ENCODE measurements at places on chromosomes 5 and 9.

GRCh38 chr9:97276310-97276852 lies 31.1 kb upstream of the CCDC180 start:
- DNase-seq, result no peak

GRCh38 chr5:67957374-67957773 lies 258.2 kb upstream of the PIK3R1 start:
- DNase-seq, result no peak

- DNase-seq, result no peak
Measured at GRCh38 chr9:93875330-93875729, 79.8 kb downstream of the BARX1 start.

GRCh38 chr5:72166070-72166979 lies 59.0 kb downstream of the MAP1B start:
- no peak for DNase-seq

DNA sequence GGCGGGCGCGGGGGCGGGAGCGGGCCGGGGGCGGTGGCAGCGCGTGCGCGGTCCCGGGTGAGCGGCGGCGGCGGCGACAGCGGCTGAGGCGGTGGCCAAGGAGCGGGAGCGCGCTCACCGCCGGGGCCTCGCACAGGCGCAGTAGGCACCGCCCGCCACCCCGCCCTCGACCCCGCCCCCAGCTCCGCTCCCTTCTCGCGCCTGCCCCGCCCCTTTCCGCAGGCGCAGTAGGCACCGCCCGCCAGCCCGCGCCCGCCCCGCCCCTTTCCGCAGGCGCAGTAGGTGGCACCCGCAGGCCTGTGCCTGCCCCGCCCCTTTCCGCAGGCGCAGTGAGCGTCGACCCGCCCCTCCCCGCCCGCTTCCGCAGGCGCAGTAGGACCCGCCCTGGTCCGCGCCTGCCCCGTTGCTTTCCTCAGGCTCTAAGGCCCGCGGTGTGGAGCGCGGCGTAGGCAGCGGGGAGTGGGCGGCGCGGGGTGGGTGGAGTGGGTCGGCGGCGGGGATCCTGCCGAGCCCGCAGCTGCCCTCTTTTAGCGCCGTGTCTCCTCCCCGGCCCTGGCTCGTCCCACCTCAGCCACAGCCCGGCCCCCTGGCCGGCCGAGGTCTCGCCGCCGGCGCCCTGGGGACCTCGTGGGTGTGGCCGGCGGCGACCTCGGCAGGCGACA lies at the start of gene CAMSAP1:
CAMSAP1 (minus strand) TSS at position 116 of the 662 bp plus-strand sequence. CDS start 387 bp downstream, outside the sequence.
- peak; percentile 86 for DNase-seq

DNA sequence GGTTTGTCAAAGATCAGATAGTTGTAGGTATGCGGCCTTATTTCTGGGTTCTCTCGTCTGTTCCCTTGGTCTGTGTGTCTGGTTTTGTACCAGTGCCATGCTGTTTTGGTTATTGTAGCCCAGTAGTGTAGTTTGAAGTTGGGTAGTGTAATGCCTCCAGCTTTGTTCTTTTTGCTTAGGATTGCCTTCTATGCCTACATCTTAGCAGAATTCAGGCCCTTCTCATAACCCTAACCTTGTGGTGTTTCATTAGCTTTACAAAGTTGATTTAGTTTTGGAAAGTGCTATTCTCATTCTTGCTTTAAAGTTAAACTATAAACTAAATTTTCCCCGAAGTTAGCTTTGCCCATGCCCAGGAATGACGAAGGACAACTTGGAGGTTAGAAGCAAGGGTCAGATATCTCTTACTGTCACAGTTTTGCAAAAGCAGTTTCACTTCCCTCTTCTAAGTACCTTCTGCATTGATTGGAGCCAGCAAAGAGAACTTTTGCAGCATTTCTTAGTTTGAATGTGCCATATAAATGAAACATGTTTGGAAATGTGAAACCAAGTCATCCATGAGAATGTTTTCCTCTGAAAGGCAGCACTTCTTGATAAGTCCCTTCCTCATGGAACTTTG lies 274.3 kb upstream of the DMRT1 start:
- DNase-seq, result no peak

DNA sequence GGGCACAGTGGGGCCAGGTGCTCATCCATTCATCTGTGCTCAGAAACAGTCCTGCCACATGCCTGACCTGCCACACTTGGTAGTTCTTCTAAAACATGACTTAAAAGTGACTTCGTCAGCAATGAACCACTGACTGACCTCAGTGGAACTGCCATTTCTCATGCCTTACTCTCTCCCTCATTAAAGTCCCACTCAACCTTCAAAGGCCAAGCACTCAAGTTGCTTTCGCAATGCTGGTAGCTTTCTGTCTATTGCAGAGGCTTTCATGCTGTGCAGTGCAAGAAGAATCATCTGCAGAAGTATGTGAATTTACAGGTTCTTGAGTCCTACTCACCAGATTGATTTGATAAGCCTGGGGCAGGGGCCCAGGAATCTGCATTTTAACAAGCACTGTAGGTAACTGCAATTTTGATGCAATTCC lies 23.9 kb downstream of the B4GALT1 start:
- no peak for DNase-seq

- no peak for DNase-seq
Measured at GRCh38 chr5:1538276-1538675, 14.5 kb upstream of the LPCAT1 start.

DNA sequence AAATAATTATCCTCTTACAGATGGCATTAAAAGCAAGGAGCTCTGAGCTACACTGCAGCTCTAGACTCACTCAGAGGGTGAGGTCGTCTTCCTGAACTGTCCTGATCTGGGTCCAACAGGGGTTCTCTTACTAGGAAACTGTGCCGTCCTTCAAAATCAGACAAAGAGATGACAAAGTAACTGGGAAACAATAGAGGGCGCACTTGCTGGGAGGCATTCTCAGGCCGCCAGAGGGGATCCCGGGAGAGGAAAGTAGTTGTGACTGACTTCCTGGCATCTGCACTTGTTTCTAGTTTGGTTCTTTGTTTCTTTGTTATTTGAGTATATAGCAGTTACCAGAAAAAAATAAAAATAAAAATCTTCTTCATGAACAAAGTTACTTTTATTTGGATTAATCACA lies 142.9 kb upstream of the MSX2 start:
- DNase-seq, result no peak

DNA sequence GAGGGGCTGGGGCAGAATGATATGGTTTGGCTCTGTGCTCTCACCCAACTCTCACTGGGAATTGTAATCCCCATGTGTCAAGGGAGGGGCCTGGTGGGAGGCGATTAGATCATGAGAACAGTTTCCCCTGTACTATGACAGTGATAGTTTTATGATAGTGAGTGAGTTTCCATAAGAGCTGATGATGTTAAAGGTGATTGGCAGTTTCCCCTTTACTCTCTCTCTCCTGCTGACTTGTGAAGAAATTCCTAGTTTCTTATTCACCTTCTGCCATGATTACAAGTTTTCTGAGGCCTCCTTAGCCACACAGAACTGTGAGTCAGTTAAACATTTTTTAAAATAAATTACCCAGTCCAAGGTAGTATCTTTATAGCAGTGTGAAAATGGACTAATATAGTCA lies 120.4 kb upstream of the CDH9 start:
- DNase-seq, result no peak

- DNase-seq, result no peak
Measured at GRCh38 chr5:145856285-145856818, 16.5 kb downstream of the GRXCR2 start.

DNA sequence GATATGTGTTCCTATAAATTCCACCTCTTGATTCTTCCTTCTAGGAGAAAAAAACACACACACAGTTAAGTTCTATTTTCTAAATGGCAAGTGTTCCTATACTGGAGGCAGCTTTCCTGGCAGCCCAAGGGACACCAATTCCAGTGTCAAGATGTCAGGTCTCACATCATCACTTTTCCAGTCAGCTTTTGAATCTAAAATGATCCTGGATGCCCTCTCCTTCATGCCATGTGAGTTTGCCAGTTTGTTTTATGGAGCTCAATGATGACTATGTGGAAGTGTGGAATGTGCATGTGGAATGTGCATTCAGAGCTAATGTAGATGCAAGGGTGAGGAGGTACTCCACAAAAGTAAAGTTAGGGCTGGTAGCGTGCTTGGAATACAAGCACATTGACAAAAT lies 269.3 kb upstream of the NMUR2 start:
- no peak for DNase-seq

DNA sequence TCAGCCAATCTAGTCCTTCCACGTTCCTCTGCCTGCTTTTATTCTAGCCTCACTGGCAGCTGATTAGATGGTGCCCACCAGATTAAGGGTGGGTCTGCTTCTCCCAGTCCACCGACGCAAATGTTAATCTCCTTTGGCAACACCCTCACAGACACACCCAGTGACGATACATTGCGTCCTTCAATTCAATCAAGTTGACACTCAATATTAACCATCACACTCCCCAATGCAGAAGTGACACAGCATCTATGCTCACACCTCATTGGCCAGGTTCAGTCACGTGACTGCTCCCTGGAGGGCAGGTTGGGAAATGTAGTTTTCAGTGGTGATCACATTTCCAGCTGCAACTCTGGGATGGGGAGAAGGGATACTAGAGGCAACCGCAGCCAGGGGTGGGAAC lies 13.0 kb downstream of the SUSD3 start:
- no peak for DNase-seq

DNA sequence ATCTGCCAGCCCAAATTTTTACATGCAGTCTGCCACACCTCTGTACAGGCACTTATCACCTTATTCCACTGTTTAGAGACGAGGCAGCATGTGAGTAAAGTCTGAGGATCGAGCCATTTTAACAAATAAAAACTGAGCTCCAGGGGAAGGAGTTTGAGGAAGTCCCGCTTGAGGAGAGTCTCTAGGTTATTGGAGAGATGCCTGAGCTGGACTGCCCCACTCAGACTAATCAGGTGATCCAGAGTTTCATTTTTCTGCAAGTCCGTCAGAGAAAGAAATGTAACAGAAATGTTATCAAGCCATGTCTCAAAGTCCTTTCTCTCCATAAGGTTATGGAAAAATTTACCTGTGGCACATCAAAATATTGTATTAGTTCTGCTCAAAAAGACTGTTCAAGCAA lies 5.3 kb downstream of the FBXW2 start:
- no peak for DNase-seq

GRCh38 chr9:68552700-68553476 lies 12.2 kb upstream of the TMEM252 start:
- no peak for DNase-seq

DNA sequence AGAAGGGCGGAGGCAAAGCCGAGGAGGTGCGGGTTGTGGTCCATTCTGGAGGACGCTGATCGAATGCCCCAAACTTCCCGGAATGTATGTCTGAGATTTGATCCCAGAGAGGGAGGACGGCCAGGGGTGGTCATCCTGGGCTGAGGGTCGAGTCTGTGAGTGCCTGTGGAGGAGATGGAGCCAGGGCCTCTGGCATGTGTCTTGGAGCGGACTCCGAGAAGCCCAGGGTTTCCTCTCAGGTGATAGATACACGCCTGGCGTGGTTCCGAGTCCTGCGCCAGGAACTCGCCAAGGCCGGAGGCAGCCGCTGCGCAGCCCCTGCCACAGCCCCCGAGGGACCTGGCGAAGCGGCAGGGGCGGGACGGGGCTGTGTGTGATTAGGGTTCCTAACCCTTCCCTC lies 363 bp downstream of the ZNF454 start:
- DNase-seq, result no peak

DNA sequence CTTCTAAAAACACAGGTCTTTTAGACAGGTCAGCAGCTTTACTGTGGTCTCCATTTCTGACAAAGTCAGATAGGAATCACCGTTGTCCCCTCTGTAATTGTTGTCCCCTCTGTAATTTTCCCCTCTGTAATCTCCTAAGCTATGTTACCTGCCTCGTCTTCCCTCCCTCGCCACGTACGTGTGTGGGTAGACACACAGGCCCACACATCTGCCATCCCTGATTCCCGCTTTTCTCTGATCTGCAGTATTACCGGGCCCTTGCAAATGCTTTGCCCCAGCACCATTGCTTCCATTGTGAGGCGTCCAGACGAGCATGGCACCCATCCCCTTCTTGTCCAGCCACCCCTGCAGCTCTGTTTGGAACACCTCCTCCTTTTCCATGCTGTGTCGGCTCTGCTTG lies 45.0 kb upstream of the POMT1 start:
- no peak for DNase-seq

DNA sequence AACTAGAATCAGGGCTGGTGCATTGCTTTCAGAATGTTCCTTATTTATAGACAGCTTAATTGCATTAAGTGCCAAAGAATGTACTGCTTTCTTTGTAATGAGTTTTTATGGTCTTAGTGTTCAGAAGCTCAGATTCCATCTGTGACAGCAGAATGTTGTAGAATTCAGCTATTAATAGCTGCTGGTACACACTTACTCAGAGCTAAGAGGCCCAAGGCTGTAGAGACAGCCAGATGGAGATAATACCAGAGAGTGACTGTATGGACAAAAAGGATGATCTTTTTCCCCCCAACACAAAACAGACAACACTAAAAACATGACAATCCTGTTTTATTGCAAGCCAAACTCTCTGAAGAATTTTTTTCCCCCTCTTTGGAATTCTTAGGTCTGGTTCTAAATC lies 50.2 kb downstream of the PPP2R2B start:
- DNase-seq, result no peak

GRCh38 chr5:74850789-74851425 lies 15.3 kb downstream of the FAM169A start:
- DNase-seq, result no peak

- DNase-seq, result no peak
Measured at GRCh38 chr9:111752455-111752854, 42.3 kb downstream of the SHOC1 start.

DNA sequence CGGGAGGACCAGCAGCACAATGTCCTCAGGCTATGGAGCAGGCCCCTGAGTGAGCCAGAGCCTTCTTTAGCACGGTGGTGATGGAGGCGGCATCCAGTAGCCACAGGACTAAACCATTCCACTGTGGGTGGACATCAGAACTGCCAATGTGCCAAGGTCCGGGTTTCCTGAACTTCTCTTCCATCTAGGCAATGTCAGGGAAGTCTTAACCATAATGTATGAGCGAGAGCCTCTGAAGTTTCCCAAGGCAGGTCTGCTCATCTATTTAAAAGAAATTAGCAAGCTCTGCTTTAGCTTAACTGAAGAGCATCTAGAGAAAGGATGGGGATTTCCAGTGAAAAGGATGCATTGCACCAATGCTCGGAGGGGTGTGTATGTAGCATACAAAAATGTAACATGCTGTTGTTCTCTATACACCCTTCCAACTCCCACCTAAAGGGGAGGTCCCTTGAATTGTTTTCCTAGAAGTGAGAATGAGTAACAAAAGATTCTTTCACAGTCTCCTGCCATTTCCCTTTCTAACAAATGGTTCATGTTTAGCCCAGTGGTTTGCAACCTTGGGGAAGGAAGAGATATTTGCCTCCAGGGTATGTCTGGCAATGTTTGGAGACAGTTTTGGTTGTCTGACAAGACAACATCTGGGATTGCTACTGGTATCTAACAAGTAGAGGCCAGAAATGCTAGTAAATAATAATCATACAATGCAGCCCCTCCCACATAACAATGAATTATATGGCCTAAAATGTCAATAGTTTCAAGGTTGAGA lies 6.1 kb upstream of the RXFP3 start:
- DNase-seq, result no peak

DNA sequence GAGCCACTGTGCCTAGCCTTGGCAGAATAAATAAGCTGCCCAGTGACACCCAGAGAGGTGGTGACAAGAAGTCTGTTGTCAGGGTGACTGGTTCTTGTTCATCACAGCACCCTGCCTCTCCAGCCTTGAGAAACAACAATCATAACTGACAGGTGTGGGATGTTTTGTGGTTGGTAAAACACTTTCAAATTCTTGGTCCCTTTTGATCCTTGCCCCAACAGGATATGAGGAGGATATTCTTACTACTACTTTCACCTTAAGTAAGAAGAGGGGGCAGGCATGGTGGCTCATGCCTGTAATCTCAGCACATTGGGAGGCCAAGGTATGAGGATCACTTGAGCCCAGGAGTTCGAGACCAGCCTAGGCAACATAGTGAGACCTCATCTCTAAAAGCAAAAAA lies 14.2 kb upstream of the FRRS1L start:
- no peak for DNase-seq

GRCh38 chr9:137167277-137167746 lies 2.5 kb downstream of the LRRC26 start:
- no peak for DNase-seq

All from stimulated activated CD8-positive, alpha-beta memory T cell treated with anti-CD3 and anti-CD28 coated beads, Interleukin-7, amount 100 ng/mL, for 4 hours (primary cell).